Effector CD4-positive, alpha-beta T cell (primary cell): ENCODE measurements at places on chromosomes 5 and 9.

GRCh38 chr9:116646661-116647514, 40.2 kb upstream of the TRIM32 start:
- no peak for DNase-seq

- DNase-seq: no peak
These were observed 13.8 kb upstream of the UBQLN1 start for GRCh38 chr9:83721509-83721908.

DNA sequence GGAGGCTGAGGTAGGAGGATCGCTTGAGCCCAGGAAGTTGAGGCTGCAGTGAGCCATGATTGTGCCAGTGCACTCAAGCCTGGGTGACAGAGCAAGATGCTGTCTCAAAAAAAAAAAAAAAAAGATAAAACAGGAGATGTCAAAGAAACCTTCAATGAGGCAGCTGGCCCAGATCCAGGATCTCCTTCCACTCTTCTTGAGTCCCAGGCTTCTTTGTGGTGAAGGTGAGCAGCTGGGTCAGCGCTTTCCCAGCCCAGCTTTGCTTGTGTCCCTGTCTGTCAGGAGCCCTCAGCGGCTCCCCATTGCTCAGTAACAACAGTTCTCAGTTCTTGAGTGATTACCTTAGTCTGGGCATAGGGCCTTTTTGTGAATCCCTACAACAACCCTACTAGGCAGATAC, 69.4 kb upstream of the PSD2 start:
- DNase-seq: no peak

DNA sequence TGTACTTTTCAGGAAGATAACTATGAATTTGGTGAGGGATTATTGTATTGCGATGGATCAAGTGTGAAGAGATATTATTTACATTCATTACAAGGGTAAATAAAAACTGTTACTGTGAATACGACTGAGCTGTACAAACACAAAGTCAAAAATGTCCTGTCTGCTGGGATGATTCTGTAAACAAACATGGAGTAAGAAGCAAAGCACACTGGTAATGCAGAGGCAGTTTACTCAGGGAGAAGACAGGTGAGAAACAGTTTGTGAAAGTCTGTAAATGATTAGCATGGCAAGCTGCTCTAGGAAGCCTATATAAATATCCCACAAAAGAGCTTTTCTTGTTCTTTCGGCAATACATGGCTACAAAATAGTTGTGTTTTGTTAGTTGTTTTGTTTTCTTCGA, 115.4 kb upstream of the GNA14 start:
- no peak for DNase-seq

GRCh38 chr5:31754741-31755675, 116.1 kb downstream of the PDZD2 start:
- no peak for DNase-seq

DNA sequence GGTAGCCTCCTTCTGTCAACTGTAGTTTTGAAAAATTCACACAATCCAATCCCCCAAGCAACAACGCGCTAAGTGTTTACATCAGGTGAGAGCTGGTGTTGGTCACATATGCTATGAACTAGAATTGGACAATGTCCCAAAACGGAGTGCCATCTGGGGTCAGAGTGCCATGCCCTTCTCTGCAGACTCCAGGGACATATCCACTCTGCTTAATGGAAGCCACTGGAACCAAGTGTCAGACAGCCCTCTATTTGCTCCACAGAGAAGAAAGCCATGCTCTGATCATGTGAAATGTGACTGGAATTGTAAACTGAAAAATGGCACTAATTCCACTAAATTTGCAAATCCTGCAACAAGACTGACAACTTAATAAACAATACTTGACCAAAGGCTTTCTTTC, 12.2 kb downstream of the ABCA1 start:
- DNase-seq: no peak

DNA sequence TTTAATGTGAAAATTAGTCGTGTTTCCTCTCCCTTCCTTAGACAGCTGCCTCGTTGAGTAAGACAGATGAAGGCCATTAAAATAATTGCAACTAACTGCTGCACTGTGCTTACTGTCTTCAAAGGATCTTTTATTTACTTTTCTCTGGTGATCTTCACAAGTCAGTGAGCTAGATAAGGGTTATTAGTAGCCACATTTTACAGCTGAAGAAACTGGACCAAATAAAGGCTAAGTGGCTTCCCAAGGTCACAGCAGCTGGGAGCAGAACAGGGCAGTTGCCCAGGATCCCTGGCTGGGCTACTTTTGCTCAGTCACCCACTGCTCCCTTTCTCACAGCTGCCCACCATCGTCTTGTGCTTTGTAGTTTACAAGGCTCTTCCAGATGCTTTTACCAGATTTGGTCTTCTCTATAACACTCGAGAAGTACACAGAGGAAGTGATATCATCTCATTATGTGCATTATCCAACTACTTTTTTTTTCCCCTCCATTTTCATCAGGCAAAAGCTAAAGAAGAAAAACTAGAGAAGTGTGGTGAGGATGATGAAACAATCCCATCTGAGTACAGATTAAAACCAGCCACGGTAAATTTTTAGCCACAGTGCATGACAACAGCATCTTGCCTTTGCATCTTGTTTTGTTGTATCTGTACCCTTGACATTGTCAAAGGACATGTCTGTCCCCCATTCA, 61.8 kb downstream of the ERAP1 start:
- no peak for DNase-seq

- DNase-seq: no peak
These were observed 14.1 kb upstream of the IRX4 start for GRCh38 chr5:1896602-1897376.

DNA sequence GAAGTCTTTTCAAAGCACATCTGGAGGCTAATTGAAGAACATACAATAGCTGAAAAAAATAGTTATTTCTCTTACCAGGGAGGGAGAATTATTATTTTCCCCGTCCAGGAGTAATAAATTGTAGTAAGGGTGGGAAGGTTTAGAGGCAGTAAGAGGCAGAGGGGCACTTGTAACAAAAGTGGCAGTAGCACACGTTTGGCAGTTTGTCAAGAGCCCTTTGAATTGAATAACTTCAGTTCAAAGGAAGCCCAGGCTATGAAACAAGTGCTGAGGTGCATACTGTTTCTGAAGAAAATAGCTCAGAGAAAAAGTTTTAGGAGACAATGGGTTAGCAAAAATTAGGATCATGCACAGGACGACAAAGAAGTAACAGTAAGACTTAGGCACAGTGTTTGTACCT, 451.3 kb downstream of the LRRC70 start:
- DNase-seq: no peak
